ENCODE measurements at places on chromosomes 3 and 15.

DNA sequence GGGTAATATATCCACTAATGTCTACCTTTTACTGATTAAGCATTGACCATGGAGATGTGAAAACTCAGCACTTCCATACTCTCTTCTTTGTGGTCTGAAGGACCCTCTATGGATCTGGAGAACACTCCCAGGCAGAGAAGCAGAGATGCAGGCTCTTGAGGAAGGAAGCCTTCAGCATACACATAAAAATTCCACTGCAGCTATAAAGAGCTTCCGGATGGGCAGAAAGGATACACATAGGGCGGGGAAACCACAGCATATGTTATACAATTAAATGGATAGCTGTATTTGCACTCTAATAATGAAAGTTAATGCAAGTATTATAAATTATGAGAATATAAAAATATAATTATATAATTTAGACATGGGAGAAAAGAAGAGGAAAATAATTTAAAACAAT, 1258.2 kb upstream of the ALCAM start:
- no peak for DNase-seq

DNA sequence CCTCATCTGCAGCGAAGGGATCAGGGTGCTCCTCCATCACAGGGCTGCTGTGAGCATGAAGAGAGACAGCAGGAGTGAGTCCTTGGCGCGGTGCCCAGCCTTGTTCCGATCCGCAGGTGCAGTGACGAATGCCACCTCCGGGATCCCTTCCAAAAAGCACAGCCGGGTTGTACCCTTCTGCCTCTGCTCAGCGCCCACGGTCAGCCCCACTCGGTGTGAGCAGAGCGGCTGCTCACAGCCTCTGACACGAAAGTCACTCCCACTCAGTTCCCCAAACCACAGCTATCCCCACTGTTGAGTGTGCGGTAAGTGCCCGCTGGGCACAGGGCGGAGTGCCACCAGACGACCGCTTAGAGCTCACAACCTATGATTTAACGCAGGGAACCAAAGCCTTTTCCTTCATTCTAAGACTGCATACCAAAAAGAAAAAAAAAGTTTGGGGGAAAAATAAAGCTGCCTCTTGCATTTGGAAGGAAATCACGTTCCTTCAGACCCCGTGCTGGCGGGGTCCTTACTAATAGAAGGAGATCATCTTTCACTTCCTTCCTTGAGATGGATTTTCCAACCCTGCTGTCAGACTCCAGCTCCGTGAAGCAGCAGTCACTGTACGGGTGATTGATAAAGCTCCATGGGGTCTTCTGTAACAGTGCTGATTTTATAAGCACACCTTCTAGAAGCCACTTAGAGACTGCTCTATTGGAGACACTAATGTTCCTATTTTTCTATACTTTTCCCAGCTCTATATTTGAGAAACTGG, 34.7 kb upstream of the TUBGCP5 start:
- DNase-seq = no peak

- no peak for DNase-seq
Observed at GRCh38 chr15:52789008-52789600, 1.0 kb downstream of the ONECUT1 start.

DNA sequence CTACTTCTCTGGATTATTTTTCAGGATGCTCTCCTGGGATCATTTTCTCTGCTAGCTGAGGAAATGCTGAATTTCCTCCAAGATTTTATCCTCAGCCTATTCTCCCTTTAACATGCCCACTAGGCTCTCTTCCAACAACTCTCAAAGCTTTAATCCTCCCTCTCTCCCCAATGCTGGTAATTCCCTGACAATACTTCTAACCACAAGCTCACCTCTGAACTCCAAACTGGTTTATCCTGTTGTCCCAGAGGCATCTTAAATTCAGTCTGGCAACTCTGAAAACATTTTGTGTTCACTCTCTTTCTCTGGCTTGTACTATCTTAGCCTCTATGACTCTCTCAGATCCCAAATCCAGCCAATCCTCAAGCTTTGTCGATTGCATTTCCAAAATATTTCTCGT, 490.3 kb downstream of the MECOM start:
- no peak for DNase-seq

DNA sequence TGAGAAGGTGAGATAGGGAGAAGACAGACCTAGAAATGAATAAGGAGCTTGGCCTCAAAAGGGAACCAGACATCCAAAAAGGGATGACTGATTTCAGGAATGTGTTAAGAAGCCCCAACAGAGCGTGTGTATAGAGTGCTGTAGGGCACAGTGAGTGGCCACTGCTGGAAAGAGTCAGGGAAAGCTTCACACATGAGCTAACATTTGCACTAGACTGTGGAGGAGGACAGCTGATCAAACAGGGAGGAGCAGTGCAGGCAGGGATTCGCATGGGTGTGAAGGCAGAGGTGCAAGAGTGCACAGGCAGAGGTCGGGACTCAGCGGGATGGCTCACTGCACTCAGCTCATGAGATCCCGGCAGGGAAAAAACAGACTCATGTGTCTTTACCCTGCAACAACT, 61.8 kb downstream of the NPTN start:
- no peak for DNase-seq

GRCh38 chr3:38029400-38030125, at the start of gene PLCD1:
PLCD1 (minus strand) TSS chr3:38029642; CDS start chr3:38029539, 103 bp downstream.
- DNase-seq = no peak

GRCh38 chr3:181488536-181488935, 223.2 kb upstream of the SOX2 start:
- DNase-seq = no peak

DNA sequence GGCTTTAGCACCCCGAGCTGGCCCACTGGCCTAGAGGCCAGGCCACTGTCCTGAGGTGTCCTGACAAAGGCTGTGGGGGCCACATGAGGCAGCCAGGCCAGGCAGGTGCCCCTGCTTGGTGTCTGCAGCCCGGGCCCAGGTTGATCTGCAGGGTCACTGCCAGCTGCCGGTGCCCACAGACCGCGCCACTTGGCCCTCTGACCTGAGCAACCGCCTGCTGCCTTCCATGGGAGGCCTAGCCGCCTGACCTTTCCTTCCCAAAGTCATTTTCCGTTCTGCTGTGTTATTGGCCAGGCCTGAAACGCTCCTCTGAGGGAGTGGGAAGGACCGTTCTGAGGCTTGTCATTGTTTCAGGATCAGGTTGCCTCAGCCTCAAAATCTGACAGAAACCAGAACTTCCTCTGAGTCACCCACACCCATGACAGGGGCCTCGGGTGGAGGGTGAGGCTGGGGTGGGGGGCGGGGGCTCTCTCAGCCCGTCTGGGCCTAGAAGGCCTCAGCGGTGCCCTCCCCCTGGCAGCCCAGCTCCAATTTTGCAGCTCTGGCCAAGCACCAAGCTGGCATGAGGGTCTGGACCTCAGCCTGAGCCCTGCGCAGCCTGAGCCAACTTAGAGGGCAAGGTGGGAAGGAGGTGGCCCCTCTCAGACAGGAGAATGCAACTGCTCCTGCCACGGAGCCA, 140.7 kb upstream of the MEF2A start:
- no peak for DNase-seq
